ENCODE measurements at places on chromosomes 12 and 14.

GRCh38 chr14:64636208-64636979 is 67.8 kb upstream of the PLEKHG3 start:
- peak; percentile 64 for DNase-seq

DNA sequence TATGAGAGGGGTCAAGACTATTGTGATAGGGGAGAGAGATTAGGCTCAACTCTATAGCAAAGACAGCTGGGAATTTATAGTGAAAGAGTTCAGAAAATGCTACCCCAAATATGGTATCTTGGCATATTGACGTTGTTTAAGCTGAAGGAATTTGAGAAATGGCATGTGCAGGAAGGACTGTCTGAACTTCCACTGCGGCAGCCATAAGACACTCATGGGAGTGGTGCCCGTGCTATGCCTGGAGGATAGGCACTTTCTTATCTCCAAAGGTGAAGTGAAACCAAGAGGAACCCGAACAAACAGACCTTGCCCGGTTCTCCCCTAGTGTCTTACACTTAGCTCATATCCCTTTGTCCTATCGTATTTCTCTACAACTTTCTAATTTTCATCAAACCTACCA is 390.3 kb downstream of the TMTC2 start:
- no peak for DNase-seq

GRCh38 chr12:100200463-100201181 is at the start of gene ACTR6:
Gene ACTR6 (plus strand): TSS chr12:100200815. CDS start chr12:100200852, 37 bp downstream.
- DNase-seq: peak; percentile 98

DNA sequence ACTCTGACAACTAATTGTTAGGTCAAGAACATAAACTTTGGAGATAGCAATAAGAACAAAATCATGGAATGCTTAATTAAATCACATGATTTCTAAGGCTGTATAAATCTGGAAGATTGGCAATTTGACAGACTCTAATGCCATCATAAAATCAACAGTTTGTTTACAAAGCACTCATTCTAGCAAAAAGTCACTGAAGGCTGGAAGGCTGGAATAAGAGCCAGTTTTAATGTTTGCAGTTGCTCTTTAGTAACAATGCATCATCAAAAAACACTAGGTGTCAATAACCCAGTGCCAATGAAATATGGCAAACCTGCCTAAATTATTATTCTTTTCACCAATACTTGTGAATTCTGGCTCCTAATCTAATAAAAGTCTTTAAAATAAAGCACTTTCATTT is 65.0 kb downstream of the NUMB start:
- no peak for DNase-seq

DNA sequence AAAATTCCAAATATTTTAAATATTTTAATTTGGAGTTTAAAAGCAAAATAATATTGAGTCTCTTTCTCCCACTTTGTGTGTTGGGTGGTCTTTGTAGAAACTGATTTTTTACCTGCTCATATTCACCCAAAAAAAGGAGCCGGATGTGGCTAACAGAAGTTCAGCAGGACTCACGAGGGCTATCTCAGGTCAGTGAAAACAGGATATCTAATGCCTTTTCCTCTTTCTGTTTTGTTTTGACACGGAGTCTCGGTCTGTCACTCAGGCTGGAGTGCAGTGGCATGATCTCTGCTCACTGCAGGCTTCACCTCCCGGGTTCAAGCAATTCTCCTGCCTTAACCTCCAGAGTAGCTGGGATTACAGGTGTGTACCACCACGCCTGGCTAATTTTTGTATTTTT is 30.8 kb downstream of the COA8 start:
- no peak for DNase-seq

DNA sequence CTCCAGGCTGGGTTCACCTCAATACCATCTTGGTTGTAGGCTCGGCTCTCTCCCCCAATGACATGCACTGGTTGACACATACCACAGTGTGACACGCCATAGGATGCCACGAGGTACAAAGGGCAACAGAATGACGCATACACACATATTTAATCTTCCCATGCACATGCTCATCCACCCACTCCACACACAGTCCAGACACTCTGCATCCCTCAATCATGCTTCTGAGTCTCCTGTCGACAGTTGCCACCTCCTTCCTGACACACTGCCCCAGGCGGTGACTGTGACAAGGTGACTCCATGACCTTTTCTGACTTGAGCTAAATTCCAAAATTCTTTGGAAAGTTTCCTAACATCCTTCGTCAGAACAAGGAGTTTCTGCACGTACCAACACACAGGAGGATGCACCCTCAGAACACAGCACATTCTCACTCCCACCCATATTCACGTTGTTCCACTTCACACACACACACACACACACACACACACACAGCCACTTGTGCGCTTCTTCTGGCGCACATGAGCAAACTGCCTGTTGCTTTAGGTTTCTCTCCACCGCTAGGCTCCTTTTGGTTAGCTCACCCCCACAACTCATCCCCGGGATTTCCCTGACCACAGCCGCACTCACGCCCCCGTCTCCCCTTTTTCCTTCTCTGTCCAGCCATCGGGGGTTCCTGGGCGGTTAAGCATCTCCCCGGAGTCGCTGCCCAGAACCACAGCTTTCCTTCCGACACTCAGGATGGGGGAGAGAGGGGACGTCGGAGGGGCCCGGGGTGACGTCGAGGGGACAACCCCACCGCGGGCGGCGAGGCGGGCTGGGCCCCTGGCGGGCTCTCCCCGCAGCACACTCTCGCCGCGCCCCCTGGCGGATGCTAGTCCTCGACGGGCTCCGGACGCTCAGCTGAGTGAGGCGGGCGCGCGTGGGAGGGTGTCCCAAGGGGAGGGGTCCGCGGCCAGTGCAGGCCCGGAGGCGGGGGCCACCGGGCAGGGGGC is 536 bp upstream of the WNT1 start:
- peak; percentile 75 for DNase-seq

DNA sequence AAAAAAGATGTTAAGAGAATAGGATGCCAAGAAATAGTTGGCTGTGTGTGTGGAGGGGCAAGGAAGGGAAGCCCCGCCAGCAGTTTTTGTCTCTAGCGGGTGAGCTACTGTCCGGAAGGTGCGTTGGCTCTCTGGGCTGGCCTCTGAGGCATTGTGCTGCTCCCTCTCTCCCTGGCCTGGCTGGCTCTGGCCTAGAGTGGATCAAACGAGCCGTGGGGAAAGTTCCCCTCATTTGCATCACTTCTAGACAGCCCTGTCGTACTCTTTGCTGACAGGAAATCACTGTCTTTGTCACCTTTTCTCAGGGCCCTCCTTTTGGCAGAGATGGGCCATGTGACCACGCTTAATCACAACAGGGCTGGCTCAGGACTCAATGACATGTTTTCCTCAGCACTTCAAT is 236.1 kb upstream of the NPAS3 start:
- DNase-seq: no peak

DNA sequence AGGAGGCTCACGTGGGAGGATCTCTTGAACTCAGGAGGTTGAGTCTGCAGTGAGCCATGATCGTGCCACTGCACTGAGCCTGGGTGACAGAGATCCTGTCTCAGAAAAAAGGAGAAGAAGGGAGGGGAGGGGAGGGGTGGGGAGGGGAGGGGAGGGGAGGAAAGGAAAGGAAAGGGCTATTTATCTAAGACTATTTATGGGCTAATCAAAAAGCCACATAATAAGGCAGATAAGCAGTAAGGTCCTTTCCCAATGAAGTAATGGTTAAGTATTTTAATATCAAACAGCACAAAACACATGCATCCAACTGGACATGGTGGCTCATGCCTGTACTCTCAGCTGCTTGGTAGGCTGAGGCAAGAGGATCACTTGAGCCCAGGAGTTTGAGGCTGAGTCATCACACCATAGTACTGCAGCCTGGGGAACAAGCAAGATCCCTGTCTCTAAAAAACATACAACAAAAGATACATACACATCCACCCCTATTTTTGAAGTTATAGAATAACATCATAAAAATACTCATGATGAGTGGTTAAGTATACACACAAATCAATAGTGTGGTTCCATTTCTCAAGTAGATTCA is 9.7 kb downstream of the PAWR start:
- DNase-seq: no peak

GRCh38 chr14:76773188-76773885 is 12.1 kb downstream of the VASH1 start:
- no peak for DNase-seq

GRCh38 chr14:58298477-58299400 is at the start of gene ARID4A:
Gene ARID4A (plus strand): TSS chr14:58298555. CDS start chr14:58299855, 1,300 bp downstream.
- peak; percentile 65 for DNase-seq

GRCh38 chr12:90484094-90484493 is 470.9 kb downstream of the CCER1 start:
- DNase-seq: no peak

DNA sequence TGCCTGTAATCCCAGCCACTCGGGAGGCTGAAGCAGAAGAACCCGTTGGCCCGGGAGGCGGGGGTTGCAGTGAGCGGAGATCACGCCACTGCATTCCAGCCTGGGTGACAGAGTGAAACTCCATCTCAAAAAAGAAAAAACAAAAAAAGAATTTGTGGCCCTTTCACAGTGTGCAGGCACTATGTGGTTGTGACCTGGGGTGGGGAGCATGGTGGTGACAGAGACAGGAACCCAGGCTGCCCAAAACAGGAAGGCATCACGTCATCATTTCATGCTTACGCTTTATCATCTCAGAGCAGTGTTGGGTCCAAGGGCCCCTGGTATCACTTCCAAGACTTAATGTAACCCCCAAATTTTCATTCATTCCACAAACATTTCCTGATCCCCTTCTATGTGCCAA is 175.7 kb upstream of the GSC start:
- peak; percentile 74 for DNase-seq

- no peak for DNase-seq
These were observed 871.6 kb upstream of the MDGA2 start for GRCh38 chr14:48546996-48547395.

GRCh38 chr12:32450768-32451167 is 51.4 kb downstream of the FGD4 start:
- no peak for DNase-seq

DNA sequence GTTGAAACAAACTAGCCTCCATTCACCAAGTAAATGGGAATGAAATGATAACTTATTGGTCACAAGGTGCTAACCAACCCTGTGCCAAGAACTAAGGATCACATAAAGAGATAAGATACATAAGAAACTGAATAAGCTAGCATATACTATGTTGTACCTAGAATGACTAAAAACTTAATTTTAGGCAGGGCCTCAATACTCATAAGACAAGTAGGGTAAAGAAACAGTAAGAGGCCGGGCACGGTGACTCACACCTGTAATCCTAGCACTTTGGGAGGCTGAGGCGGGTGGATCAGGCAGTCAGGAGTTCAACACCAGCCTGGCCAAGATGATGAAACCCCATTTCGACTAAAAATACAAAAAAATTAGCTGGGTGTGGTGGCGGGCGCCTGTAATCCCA is 17.7 kb downstream of the GDF11 start:
- no peak for DNase-seq

DNA sequence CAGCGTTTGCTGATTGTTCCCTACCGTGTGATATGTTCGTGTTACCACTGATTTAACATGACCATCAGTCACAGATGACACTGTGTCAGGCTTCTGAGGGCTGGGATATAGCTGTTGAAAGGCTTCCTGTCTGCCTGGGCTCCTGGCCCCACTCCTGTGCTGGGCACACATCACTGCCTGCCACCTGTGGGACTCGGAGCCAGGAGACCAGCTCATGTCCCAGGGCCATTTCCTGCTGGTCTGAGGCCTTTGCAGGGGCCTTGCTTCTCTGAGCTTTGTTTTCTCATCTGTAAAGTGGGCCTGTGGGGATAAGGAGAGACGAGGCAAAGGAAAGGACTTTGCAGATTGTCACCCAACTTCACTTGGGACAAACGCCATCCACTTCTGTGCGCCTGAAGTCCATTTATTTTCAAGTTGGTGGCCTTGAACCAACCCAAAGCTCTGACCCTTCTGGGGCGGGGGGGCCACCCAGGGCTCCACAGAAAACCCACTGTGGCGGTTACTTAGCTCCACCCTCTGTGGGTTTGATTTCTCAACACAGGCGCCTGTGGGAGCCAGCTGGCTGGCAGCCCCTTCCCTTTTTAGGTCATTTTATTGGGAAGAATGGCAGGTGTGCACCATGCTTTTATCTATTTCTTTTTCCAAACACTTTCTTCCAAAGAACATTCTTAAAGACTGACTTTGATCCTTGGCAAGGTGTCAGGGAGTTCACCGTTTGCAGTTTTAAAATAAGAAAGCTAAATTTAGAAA is 54.1 kb downstream of the BEGAIN start:
- no peak for DNase-seq

GRCh38 chr14:99245564-99246511 is 26.2 kb downstream of the BCL11B start:
- DNase-seq: peak; percentile 35

- DNase-seq: no peak
These were observed 5.1 kb downstream of the KRT85 start for GRCh38 chr12:52362118-52362726.

DNA sequence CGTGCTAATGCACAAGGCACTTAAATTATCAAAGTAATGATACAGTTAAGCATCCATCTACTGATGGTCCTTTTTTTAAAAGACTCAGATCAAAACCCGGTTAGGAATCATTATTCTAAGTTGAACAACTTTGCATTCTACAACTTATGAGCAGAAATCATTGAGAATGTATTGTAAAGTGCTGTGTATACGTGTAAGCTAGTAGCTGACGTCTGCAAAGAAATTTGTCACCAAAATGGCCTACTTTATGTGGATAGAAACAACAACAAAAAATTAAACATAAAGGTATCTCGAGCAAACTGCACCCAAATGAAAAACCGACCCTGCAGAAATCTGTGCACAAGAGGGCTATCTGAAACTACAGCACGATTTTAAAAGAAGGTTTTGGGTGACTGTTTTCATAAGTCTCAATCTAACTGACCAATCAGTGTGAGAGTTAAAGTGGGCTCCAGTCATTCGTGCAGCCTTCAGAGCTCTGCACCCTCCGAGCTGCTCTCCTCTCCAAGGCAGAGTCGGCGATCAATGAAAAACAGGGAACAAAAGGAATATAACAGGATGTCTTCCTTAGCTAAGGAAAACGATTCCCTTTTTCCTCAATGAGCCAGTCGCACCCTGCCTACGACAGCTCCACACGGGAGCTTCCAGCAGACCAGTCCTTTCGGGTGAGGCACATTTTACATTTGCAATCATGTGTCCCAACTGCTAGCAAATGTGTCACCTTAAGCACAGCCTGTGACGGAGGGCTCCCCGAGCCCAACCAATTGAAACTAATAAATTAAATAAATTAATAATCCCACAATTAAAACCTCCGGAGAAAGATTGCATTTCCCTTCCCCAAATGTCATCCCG is 200.7 kb upstream of the FOXN3 start:
- peak; percentile 57 for DNase-seq

GRCh38 chr14:104230946-104231345 is 92.6 kb downstream of the KIF26A start:
- DNase-seq: no peak

DNA sequence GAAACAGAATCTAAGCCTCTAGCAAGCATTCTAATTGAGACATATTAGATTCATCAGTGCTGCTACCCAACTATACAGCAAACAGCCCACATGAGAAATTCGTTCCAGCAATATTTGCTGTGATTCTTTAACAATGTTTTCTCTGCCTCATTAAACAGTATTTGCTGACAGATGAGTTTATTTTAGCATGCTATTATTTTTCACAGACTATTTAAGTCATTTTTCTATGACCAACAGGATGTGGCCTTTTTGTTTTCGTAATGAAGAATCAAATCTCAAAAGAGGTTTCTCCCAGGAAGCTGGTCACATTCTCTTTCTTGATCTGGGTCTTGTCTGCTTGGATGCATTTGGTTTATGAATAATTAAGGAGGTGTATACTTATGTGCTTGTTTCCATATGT is 23.2 kb upstream of the SERPINA12 start:
- DNase-seq: no peak

- DNase-seq: no peak
These were observed 32.2 kb downstream of the NTF3 start for GRCh38 chr12:5464096-5464495.
